ENCODE measurements at places on chromosomes 12 and 14.

DNA sequence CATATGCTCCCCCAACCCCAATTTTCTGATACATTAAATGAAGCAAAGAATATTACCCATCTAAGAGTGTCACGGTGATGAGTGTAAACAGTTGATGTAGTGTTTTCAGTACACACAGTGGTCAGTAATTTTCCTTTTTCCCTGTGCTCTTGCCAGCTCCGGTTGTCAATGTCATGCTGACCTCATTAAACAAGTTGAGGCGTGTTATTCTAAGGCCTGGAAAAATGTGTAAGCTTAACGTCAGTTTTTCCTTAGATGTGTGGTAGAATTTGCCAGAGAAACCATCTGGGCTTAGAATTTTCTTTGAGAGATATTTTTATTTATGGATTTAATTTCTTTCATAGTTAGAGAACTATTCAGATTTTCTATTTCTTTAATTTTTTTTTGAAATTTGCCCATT, 11.7 kb upstream of the SERPINA6 start:
- no peak for DNase-seq

- no peak for DNase-seq
Observed at GRCh38 chr12:12079291-12079690, 8.6 kb downstream of the BCL2L14 start.

DNA sequence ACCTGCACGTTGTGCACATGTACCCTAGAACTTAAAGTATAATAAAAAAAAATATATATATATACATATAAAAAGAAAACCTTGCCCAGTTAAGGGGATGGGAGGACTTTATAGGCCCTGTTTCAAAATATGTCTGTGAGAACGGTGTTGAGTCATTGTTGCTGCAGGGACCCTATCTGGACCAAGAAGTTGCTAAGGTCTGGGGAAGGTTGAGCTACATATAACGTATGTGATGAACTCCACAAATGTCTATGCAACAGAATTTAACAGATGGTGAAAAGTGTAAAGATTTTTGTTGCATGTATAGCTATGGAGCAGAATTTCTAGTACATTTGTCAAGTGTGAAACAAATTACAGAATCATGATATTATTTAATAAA, 59.7 kb downstream of the TBC1D30 start:
- DNase-seq: no peak

GRCh38 chr14:50249136-50249775, 17.9 kb upstream of the SOS2 start:
- DNase-seq: no peak

DNA sequence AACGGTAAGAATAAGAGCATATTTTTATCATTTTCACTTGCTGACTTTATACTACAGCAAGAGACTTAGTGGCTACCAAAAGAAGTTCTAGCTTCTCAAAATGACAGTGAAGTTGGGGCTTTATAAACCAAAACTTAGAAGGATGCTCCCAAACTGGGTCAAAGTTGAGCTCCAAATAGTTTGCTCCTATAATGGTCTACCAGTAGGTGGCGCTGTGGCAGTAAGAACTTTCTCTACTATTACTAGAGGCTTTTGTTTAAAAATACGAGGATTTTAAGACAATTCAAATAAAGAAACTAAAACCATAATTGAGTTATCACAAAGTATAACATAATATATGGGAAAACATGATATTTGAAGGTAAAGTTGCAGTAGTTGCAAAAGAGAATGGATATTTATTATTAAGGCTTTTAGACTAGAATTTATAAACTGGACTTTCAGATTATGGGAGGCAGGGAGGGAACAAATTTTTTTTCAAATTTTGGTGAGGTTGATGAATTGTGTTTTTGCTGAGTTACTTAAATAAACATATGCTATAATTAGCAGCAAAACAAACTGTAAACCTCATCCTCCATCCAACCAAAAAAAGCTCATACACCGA, 75.0 kb downstream of the TGFB3 start:
- DNase-seq: peak; percentile 64

- DNase-seq: no peak
Observed at GRCh38 chr14:77119851-77120250, 21.7 kb downstream of the ZDHHC22 start.

DNA sequence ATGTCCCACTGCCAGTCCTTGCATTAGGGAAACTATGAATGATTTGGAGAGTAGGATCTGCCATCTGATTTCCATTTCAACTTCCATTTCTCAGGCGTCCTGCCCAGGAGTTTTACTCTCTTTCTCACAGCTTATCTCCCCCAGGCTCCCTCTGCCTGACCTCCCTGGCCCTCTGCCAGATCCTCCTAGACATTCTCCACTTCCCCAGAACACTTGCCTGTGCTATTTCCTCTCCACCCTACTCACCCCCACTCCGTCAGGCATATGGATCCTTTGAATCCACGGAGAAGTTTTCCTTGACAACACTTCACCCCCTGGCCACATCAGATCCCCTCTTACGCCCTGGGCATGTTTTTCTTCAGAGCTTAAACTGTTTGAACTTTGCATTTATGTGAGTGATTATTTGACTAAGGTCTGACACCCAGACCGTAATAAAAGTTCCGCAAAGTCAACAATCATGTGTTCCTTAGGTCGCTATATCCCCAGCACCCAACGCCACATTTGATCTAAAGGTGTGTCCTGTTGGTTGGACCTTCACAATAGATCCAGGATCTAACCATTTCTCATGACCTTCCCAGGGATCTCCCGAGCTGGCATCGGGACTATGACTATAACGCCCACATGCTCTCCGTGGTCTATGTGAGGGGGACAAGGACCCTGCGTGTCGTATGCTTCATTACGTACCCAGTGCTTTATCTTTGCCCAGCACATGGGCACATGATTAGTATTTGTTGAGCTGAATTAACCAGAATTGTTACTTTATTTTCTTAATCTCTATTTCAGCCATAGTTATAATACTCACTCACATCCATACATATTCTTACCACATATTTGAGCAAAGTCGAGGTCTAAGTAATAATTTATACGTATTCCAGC, 255.8 kb upstream of the FOXN3 start:
- no peak for DNase-seq

- no peak for DNase-seq
Observed at GRCh38 chr14:34605461-34605860, 24.5 kb downstream of the SNX6 start.

DNA sequence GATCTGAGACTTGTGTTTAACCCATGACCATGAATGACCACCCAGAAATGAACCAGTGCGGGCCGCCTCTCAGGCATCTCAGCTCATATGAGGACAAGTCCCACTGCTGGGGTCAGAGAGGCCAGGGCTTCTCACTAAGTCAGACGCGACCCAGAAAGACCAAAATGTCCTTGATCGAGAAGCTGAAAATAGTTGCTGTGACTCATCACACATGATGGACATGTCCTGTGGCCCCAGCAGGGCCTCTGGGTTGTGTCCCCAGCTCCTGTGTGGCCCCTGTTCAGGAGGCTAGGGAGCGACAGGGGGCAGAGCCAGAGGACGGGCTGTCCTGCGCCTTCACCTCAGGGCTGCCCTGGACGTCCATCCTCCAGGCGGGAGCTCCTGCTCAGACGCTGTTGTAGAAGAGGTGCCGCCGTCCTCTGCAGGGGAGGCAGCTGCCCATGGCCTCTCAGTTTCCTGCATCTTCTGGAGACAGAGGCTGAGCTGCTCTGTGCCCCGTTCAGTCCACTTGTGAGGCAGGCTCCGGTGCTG, 29.0 kb upstream of the FAM181A start:
- no peak for DNase-seq

DNA sequence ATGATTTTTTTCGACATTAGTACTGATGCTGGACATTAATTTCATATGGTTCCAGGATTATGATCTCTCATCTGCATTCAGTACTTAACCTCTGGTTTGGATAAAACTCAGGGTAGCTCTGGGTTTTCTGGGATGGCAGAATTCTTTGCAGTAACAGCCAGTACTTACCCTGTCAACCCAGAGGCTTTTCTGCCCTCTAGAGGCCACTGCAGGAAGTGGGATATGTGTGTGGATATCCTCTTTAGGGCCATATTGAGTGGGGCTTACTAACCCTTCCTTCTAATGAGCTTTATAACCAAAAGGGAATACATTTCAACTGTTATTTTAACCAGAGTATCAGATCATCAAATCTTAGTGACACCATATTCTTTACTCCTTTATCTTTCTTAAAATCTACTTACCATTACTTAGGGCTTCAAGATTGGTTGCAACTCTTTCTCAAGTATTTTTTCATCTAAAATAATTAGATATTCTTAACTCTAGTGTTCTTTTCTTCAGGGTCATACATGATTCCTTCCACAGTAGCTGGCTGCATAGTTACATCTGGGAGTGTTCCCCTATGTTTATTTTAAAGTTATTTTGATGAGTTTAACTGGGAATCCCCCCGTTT, 488.0 kb upstream of the STXBP6 start:
- no peak for DNase-seq

GRCh38 chr14:100031506-100032281, 33.5 kb upstream of the EVL start:
- no peak for DNase-seq

- DNase-seq: no peak
Observed at GRCh38 chr14:103329401-103330347, 4.4 kb upstream of the EIF5 start.

DNA sequence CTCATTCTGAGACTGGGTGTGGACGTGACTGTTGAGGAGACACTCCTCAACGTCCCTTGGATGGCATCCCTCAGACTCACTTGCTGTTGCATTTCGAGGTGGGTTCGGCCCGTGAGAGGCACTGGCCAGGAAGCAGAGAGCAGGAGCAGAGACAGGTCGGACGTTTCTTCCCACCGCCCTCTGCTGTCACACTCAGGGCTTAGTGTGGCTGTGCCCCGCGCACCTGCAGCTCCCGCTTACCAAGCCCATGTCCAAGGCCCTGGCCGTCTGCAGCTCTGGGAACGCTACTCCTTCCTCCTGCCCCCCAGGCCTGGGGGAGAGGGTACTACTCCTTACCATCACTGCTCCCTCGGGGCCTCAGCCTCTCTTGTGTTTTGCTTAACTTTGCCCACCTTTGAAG, 29.8 kb upstream of the PIWIL1 start:
- no peak for DNase-seq

DNA sequence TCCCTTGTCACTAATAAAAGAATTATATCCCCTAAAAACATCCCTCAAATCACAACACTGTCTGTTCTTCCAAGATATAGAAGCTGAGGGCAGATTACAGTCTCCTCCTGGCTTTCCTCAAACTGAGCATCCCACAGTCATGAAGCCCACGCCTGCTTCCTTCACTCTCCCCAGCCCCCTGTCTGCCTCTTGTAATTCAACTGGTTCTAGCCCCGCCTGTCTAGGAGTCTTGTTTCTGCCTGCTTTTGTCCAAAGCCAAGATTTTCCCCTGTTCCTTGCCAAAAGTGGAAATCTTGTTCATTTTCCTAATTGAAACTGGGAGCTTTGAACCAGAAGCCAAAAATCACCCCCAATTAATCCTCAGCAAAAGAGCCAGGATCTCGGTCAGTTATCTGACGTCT, 35.9 kb upstream of the PWP1 start:
- no peak for DNase-seq

GRCh38 chr12:105077435-105077834, 6.8 kb downstream of the ALDH1L2 start:
- DNase-seq: no peak

GRCh38 chr12:126676434-126676833, 1590.5 kb upstream of the TMEM132C start:
- no peak for DNase-seq

DNA sequence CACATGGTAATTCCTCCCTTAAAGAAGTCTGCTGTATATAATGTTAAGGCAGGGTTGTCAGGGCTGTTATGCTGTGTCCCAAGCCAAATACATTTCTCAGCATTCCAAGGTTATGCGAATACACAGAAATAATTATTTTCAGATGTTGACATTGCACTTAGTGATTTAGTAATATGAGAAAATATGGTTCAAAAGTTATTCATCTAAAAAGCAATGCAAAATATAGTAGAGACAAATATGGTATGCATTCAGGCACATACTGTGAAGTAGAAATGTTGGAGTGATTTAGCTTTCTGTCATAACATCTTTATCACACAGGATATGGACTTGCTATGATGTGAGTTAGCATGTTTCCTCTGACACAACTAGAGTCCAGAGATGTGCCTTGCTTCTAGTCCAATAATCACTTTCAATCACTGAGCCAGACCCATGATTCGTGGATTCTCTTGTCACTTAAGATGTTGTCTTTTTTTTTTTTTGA, 70.0 kb downstream of the PDE3A start:
- DNase-seq: no peak

GRCh38 chr14:31770271-31770670, 209.1 kb downstream of the NUBPL start:
- DNase-seq: no peak

- DNase-seq: no peak
Observed at GRCh38 chr14:92760524-92760805, 12.0 kb upstream of the LGMN start.

DNA sequence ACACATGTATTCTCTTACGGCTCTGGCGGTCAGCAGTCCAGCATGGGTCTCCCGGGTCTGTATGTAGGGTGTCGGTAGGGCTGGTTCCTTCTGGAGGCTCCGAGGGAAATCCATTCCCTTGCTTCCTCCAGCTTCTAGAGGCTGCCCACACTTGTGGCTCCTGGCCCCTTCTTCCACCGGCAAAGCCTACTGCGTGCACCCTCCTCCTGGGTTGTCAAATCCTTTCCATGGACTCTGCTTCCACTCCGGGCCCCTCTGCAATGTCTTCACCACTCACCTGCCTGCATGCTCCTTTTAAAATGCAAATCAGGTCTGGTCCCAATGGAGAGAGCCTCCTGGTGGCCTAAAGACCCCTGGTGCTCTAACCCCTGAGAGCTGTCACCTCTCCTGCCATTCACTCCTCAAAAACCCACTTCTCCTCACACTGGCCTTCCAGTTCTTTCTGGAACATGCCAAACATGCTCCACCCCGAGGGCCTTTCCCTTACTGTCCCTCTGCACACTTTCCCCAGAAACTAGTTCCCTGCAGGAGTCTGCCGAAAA, 108.5 kb downstream of the DICER1 start:
- no peak for DNase-seq

GRCh38 chr12:954741-955140, 5.2 kb upstream of the RAD52 start:
- DNase-seq: no peak

DNA sequence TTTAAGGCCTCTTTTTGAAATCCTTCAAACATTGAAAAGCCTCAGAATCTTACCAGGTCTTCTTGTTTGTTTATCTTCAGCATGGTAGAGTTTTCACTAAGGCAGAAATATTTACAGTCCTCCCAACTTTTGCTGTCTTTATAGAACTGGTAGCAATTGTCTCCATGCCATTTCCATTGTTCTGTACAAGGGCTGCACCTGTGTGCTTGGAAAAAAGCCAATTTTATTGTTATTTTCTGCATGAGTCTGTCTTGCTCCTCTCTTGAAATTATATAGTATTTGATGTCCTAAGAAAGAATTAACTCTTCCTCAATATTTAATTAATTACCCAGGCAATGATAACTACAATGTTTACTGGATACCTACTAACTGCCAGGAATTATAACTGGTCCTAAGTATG, 23.3 kb downstream of the CLEC1A start:
- no peak for DNase-seq

All from activated CD4-positive, CD25-positive, alpha-beta regulatory T cell treated with anti-CD3 and anti-CD28 coated beads, Interleukin-2, amount 50 U/mL, for 72 hours (primary cell).